ACHN (cell line): ENCODE measurements at places on chromosomes 11 and 22.
A peak's percentile ranks its signal among the peaks of the same experiment; 100 is the strongest.

DNA sequence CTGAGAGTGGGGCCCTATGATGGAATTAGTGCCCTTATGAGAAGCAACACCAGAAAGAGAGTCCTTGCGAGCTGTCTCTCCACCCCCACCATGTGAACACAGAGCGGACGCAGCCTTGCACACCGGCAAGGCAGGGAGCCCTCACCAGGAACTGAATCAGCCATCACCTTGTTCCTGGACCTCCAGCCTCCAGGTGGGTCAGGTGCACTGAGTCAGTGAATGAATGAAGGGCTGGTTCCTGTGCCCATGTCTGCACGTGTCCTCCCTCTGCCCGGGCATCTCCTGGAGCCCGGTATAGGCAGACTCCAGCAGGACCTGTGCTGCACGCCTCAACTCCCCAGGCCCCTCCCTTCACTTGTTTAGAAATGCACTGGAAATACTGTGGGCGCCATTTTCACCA is 54.9 kb downstream of the LINC01488 start:
- no peak for DNase-seq

DNA sequence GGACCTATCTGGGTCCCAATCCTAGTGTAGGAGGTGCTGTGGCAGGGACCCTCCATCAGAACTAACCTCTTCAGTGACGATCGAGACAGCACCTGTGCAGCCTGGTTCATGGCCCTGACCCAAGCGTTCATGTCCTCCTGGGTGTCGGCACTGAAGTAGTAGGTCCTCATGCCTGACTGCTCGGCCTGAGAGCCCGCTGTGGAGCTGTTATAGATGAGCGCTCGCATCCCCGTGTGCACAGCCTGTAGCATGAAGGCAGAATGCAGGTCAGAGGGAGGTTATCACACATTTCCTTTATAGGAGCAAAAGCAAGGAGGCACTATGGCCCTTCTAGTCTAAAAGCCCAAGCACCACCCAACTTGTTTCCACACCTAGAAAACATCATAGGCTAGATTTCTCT is 103.0 kb downstream of the C11orf58 start:
- peak; percentile 58 for DNase-seq

DNA sequence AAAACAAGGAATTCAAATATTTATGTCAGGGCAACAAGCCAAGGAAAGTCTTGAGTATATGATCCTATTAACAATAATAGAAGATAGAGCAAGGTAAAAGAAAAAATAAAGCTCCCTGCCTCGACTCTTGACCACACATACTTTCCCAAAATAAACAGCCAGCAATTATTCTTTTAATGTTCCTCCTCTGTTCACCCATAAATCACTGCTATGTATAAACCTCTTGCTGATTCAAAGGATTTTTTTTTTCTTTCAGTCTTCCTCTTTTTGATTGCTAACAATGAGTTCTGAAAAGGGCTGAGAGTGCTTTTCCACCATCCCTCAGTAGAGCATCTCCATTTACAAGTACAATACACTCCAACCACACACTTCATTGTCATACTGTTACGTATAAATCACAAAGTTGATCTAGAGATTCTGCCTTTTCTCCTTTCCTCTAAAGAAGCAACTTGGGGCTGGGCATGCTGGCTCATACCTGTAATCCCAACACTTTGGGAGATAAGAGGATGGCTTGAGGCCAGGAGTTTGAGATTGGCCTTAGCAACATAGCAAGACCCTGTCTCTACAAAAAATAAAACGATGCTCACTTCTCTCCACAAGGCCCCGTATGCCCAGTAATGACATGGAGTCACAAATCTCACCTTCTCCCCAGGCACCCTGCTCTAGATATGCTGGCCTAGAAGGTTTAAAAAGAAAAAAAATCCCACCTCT is 24.0 kb downstream of the RAB30 start:
- no peak for DNase-seq

DNA sequence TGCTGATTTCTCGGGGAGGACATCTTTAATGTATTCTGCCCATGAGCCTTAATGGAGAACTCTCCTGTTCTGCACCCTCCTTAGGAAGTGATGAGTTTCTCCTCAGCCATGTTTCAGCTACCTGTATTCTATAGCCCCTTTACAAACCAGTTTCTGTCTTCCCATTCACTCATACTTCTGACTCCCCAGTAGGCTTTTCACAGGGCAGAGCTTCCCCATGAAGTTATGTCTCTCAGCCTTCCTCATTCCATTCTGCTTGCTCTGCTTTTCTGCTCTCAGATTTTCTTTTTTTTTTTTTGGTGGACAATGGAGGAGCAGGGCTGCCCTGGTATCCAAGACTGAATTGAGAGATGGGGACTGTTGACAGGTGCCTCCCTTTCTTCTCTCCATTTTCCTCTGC is 4.3 kb upstream of the OR52R1 start:
- no peak for DNase-seq

- no peak for DNase-seq
Observed at GRCh38 chr11:96978751-96979150, 588.9 kb downstream of the JRKL start.

GRCh38 chr22:27581688-27582087 is 219.9 kb downstream of the MN1 start:
- no peak for DNase-seq

- no peak for DNase-seq
Observed at GRCh38 chr11:70230151-70230839, 27.2 kb downstream of the FADD start.

DNA sequence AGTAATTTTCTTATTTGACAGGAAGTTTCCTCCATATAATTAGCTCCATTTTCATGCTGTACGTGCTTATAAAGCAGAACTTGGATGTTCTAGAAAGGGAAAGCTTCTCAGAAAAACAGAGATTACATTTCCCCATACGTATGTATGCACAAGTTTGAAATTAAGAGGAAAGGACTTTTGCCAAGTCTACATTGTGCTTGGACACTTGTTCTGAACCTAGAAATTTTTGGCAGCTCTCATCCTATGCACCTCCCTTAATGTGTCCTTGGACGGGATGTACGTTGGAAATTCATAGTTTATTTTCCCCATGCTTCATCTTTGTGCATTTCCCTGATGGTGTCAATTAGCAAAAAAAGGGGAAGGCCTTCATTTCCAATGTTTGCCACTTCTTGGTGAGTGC is 322.7 kb downstream of the BLID start:
- no peak for DNase-seq
